ENCODE measurements at places on chromosomes 13 and 19.

GRCh38 chr13:40558656-40559055 is 107.8 kb downstream of the FOXO1 start:
- no peak for DNase-seq

GRCh38 chr13:20219577-20219976 is 12.5 kb downstream of the GJB6 start:
- no peak for DNase-seq

DNA sequence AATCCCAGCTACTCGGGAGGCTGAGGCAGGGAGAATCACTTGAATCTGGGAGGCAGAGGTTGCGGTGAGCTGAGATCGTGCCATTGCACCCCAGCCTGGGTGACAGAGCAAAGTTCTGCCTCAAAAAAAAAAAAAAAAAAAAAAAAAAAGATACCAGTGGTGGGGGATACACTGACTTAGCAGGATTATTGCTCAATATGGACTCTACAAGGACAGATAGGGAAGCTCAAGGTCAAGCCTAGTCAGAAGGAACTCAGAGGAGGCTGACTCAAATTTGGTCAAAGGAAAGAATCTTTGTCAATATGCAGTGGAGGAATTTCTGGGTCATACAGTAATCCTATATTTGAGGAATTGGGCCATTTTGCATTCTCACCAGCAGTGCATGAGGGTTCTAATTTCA is 6.7 kb upstream of the DIAPH3 start:
- DNase-seq: no peak

GRCh38 chr13:74066937-74067336 is 67.3 kb downstream of the KLF12 start:
- DNase-seq: no peak

- DNase-seq: no peak
Observed at GRCh38 chr13:21686751-21687391, 16.0 kb downstream of the FGF9 start.

- DNase-seq: no peak
Observed at GRCh38 chr19:4456476-4456842, 1.1 kb downstream of the UBXN6 start.

DNA sequence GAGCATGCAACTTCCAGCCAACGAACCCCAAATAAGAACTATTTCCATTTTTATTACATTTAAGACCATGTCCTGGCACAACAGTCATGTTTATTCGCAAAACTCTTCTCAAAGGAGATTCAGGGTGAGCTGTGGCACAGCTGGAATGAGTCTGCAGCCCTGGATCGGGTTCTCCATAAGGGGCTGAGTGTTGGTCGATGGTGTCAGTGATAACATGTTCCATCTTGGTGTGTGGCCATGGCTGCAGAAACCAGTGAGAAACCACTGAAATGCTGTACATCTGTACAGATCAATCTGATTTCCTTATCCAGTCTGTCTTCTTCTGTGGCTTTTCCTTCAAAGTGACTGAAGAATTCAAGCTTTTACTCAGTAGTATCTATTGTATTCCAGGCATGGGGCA is 15.2 kb downstream of the FAM124A start:
- no peak for DNase-seq

DNA sequence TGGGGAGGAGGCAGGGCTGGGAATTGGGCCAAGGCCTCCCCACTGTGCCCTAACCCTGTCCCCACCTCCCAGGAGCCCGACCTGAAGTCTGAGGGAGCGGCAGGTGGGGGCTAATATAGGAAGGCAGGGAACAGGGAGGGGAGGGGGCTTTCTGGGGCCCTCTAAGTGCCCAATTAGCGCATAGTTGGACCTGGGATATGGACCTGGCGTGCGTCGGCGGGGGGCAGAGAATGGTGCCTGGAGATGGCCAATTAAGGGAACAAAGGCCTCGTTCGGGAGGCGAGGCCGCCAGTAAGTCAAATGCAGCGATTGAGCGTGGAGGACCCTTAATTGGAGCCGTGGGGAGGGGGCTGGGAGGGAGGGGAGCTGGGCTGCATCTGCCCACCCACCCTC is at the start of gene C19orf85:
C19orf85 (minus strand) TSS at position 90 of the 393 bp plus-strand sequence. CDS start 197 bp downstream, outside the sequence.
- no peak for DNase-seq

DNA sequence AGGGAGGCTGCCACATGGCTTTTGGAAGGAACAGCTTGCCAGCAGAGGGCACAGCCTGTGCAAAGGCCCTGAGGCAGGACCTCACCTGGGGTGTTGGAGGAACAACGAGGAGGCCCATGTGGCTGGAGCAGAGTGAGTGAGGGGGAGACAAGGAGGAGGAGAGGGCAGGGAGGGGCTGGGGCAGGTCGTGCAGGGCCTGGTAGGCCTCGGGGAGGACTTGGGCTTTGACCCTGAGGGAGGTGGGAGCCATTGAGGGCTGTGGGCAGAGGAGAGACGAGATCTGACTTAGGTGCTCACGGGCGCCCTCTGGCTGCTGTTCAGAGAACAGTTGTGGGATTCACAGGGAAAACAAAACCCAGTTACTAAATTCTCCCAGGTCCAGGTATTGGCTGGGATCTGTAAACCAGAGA is 25.2 kb downstream of the ZNRF4 start:
- no peak for DNase-seq

- no peak for DNase-seq
Observed at GRCh38 chr13:91660076-91660415, 261.6 kb downstream of the GPC5 start.

GRCh38 chr19:46495786-46496099 is at the start of gene PNMA8B:
PNMA8B (minus strand) TSS chr19:46495867; CDS start chr19:46495465, 402 bp downstream.
- DNase-seq: no peak

DNA sequence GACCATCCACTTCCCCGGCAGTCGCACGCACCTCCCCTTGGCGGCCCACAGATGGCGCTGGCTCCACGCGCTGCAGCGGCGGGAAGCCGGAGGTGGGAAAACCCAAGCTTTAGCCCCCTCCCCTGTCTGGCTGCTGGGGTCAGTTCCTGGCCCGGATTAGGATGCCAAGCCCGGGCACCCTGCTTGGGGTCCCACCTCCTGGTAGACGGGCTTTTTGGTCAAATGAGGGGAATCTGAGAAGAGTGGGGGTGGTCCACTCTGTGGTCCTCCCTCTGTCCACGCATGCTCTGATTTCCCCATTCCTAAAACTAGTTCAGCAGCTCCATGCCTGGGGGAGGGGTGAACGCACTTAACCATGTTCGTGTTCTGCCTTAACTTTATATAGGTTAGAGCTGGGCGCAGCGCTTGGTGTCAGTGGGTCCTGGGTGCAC is 8.1 kb upstream of the ADGRE2 start:
- no peak for DNase-seq

DNA sequence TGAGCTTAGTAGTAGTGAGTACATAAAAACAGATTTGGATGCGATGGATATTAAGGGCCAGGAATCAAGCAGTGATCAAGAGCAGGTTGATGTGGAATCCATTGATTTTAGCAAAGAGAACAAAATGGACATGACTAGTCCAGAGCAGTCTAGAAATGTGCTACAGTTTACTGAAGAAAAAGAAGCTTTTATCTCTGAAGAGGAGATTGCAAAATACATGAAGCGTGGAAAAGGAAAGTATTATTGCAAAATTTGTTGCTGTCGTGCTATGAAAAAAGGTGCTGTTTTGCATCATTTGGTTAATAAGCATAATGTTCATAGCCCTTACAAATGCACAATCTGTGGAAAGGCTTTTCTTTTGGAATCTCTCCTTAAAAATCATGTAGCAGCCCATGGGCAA is 11.4 kb downstream of the CHAMP1 start:
- no peak for DNase-seq

GRCh38 chr13:49503951-49504350 is 8.2 kb downstream of the PHF11 start:
- DNase-seq: no peak

DNA sequence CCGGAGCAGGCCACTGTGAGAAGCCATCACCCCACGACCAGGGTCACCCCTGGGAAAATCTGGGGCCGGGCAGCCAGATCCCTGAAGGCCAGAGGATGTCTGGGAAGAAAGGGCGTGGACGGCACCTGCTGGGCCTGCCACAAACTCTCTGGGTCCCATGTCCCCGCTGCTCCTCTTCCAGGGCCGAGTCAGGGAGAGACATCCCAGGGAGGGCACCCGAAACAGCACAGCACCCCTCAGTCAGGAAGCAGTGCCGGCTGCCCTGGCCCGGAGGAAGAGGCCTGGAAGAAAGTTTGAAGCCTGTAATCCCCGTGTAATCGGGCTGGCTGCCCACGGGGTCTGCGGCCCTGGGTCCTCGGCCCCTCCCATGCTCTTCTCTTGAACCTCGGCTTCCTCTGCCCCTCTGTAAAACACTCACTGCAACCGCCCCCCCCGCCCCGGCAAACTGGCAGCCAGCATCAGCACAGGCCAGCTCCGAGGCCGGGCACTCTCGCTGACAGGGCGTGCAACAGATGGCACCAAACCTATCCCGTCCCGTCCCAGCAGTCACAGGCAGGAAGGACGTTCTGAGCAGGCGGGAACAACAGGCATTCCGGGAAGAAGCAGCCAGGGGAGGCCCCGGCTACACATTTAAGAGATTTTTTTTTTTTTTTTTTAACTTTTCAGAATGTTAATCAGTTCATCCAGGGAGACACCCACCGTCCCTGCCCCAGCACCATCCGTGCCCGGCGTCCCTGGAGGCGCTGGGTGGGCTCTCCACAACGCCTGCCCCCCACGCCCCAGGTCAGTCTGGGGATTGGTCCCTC is 1.5 kb downstream of the SBNO2 start:
- DNase-seq: no peak

DNA sequence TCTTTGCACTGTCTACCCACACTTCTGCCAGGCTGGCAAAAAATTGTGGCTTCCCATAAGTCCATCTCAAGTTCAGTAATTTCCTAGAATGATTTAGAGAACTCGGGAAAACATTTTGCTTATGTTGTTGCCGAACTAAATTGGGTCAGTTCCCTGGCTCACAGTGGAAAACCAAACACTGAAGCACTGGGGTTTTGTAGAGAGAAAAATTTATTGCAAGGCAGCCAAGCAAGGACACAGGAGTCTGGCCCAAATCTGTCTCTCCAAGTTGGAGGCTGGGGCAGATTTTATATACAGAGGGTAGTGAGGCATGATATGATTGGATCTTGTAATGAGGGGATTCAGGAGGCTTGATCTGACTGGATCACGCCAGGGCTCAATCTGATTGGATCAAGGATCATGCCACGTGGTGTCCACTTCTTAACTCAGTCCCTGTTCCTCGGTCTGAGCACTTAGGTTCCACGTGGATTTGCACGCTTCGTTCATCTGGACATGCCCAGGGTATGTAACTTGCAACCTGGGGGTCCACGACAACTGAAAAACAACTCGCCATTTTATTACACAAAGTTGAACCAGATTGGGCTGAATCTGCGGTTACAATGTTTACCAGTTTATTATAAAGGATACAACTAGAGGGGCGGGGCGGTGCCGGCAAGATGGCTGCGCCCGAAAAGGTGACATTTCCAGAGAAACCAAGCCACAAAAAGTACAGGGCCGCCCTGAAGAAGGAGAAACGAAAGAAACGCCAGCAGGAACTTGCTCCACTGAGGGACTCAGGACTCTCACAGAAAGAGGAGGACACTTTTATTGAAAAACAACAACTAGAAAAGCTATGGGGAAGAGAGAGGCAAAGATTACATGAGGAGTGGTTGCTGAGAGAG is 7.3 kb downstream of the CD209 start:
- no peak for DNase-seq

- no peak for DNase-seq
Observed at GRCh38 chr19:14418856-14419105, 360 bp downstream of the DDX39A start.

DNA sequence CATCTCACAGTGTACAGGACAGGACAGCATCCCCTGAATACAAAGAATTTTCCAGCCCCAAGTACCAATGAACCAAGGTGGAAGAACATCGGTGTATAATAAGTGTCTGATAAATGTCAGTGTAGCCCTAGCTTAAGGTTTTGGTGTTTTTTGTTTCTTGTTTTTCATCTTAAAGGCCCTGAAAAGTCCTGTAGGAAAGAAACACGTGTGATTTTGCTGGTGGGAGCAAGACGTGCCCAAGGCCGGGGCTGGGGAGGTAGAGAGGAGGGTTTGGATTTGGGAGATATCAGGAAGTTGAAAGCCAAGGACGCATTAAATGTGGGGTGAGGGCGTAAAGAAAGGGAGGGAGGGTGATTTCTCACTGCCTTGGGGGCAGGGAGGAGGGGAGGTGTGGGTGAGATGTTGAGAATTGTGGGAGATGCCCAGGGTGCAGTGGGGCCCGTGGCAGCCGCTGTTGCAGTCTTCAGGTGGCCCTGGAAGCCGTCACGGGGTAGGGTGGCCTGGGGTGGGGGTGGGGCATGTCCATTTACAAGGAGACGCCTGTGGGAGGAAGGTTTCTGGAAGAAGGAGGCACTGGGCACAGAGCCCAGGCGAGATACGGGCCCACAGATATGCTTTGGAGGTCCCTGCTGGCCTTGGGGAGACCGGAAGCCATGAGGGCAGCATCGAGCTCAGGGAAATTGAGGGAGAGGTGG is 6.7 kb downstream of the CAMSAP3 start:
- no peak for DNase-seq

DNA sequence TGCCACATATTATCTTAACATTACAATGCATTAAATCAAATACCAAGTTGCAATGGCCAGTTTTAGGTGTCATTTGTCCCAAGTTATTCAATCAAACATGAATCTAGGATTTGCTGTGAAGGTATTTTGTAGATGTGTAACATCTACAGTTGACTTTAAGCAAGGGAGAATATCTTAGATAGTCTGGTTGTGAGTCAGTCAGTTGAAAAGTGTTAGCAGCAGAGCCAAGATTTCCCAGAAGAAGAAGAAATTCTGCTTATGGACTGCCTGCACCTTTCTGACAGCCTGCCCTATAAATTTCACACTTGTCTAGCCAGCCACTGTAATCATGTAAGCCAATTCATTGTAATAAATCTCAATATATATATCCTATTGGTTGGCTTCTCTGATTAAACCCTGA is 41.3 kb upstream of the INTS6 start:
- DNase-seq: no peak

GRCh38 chr13:105915146-105915850 is 620.2 kb downstream of the EFNB2 start:
- no peak for DNase-seq
